ENCODE measurements at places on chromosomes 12 and 14.

DNA sequence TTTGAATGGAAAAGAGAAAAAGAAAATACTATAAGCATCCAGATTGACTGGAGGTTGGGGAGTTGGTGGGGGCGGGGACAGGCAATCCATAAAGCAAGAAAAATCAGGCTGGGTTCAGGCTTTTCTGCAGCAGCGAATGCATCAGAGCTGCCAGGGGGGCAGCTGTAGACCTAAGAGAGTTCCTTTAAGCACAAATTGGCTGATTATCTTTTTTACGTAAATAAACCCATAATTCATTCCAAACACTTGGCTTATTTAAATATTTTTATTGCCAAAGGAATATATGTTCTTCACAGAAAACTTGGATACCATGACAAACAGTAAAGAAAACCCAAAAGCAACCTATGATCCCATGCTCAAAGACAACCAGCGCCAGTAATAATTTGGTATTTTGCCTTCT is 10.2 kb downstream of the BDKRB2 start:
- no peak for DNase-seq

DNA sequence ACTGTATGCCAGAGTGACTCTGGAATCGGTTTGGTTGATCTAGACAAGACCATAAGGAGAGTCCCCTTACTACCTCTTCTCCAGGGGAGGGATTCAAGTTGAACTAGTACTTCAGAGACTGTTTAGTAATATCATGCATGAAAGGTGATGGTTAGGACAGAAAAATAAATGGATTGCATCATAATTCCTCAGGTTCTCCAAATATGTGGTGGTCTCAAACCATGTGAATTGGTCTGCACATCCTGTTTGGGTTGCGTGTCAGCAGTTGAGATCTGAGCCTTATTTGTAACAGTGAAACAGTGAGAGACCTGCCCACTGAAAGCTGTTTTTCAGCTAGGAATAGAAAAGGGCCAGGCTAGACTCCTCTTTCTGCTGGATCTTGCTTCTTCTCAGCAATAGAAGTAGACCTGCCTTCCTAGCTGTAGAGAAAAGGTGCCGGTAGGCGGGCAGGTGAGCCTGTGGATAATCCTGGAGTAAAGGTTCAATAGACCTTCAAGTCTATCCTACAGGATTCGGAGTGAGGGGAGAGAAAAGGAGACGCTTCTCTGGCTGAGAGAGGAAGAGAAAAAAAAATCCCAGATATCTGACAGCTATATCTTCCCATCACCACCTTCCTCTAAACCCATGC is 258.5 kb upstream of the E2F7 start:
- DNase-seq, result no peak

- no peak for DNase-seq
These were observed 133.0 kb downstream of the CPNE8 start for GRCh38 chr12:38772437-38772836.

DNA sequence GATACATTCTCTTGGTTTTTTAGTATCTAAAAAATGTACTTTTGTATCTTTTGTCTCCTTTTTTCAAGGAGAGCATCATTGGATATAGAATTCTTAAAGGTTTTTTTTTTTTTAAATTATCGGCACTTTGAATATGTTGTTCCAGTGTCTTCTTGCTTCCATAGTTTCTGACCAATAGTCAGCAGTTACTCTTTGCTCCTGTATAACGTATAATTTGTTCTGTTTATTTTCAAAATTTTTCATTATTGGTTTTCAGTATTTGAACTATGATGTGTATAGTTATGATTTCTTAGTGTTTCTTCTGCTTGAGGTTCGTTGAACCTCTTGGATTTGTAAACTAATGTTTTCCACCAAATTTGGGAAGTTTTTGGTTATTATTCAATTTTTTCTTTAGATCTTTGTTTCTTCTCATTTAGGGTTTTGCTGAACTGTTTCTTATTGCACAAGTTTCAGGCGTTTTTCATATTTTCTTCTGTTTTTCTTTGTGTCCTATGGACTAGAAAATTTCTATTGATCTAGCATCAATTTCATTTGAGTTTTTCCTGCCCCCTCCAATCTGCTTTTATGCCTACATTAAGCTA is 93.9 kb downstream of the PLBD1 start:
- DNase-seq, result no peak

GRCh38 chr14:43894534-43894933 is 612.5 kb downstream of the FSCB start:
- no peak for DNase-seq

DNA sequence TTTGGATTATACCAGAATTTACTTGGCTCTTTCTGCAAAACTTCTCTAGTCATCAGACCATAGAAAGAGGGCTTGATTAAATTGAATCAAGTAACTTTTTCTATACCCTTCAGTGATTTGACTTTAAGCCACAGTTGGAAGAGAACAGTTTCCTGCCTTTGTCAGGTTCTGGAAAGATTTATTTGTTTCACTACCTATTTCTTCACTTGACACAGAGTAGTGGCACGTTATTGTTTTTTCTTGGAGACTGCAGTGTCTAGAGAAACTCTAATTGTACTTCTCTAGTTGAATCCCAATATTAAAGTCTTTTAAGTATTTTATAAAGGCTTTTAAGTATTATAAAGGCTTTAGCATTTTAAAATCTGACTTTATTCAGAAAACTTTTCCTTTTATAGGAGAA is 138.1 kb downstream of the TMEM117 start:
- no peak for DNase-seq

DNA sequence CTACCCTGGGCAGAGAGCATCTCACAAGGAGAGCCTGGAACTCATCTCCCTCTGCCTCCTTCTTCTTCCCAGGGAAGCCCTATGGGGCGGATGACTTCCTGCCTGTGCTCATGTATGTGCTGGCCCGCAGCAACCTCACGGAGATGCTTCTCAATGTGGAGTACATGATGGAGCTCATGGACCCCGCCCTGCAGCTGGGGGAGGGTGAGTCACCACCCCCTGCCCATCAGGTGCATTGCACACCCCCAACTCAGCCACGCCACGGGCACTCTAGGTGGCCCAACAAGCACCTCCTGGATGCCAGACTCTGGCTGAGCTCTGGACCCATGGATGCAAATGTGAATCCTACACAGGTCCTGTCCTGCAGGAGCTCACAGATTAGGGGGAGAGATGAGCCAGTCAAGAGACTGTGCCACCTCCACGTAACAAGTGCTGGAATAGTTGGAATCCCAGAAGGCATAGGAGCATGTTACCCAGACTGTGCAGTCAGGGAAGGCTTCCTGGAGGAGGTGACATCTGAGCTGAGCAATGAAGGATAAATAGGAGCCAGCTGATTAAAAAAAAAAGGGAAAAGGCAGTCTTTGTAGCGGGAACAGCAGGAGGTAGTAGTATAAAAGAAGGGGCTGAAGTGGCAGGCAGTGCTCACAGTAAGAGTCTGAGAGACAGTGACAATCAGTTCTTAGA is 71.9 kb downstream of the LGMN start:
- no peak for DNase-seq

DNA sequence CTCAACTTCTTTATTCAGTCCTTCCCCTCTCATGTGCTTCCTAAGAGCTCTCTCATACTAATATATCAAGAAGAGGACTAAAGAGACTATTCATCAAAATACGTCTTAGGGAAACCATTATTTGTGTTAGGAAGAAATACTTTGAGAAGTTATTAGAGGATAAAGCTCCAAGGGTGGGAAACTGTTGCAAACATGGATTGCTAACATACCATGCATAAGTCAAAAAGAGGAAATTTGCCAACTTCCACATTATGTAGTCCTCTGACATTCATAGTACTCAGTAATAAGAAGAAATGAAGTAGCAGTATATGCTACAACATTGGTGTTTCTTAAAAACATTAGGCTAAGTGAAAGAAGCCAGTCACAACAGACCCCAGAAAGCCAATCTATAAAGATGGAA is 128.8 kb upstream of the CLEC14A start:
- DNase-seq, result no peak

- no peak for DNase-seq
These were observed 1.3 kb downstream of the CDK4 start for GRCh38 chr12:57750561-57751431.

DNA sequence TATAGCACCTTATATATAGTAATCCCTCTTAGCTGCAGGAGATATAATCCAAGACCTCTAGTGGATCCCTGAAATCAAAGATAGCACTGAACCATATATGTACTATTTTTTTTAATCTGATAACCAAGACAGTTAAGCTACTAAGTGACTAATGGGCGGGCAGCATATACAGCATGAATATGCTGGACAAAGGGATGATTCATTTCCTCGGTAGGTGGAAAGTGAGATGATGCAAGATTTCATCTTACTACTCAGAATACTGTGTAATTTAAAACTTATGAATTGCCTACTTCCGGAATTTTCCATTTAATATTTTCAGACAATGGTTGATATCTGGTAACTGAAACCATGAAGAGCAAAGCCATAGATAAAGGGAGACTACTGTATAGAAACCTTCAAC is 36.2 kb downstream of the PRMT8 start:
- peak; percentile 74 for DNase-seq

- no peak for DNase-seq
These were observed 87.0 kb downstream of the DNAI7 start for GRCh38 chr12:25107920-25108319.

DNA sequence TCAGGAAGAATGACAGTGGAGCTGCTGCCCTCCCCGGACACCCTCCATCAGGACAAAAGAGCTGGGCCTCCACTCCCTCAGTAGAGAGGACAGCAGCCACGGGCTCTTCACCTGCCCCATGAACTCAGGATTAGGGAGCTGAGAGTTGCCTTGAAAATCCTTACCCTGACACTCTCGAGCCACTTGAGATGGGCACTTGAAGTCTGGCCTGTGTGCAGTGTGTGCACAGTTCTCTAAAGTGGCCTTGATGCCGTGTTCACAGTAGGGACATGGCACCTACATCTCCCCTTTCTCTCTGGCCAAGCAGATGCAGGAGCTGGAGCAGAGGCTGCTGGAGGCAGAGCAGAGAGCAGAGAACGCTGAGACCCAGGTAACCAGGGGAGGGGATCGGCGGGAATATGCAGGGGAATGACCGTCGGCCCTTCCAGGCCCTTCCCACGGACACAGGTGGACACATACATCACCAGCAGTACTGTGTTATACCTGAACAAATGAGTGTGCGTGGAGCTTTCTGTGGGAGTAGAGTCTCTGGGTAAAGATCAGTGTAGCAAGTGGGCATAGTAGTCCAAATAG is 22.5 kb downstream of the PLEKHH1 start:
- DNase-seq, result no peak

DNA sequence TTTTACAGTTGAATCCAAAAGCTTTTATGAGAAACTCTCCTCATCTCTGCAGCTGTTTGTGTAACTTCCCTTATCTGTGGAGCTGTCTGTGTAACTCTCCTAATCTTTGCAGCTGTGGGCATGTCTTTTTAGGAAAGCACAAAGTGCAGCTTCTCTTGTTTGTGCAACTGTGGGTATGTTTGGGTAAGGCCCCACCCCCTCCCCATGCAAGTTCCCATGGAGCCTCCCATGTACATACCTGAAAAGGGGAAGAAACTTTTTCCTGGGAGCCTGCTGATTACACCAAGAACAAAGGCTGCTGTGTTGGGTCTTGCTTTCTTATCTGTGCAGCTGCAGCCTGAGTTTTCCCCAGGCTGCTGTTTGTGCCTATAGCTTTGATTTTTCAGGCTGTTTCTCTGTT is 42.7 kb upstream of the CDKN3 start:
- no peak for DNase-seq

- no peak for DNase-seq
These were observed 13.0 kb upstream of the PYGL start for GRCh38 chr14:50957296-50957695.

GRCh38 chr14:53538316-53538881 is 385.3 kb upstream of the DDHD1 start:
- no peak for DNase-seq

GRCh38 chr12:42985506-42985905 is 396.0 kb upstream of the PRICKLE1 start:
- no peak for DNase-seq

- no peak for DNase-seq
These were observed 35.1 kb upstream of the RPL10L start for GRCh38 chr14:46686652-46687051.

- DNase-seq, result peak; percentile 97
These were observed 45.0 kb upstream of the OR6J1 start for GRCh38 chr14:22689199-22689598.

DNA sequence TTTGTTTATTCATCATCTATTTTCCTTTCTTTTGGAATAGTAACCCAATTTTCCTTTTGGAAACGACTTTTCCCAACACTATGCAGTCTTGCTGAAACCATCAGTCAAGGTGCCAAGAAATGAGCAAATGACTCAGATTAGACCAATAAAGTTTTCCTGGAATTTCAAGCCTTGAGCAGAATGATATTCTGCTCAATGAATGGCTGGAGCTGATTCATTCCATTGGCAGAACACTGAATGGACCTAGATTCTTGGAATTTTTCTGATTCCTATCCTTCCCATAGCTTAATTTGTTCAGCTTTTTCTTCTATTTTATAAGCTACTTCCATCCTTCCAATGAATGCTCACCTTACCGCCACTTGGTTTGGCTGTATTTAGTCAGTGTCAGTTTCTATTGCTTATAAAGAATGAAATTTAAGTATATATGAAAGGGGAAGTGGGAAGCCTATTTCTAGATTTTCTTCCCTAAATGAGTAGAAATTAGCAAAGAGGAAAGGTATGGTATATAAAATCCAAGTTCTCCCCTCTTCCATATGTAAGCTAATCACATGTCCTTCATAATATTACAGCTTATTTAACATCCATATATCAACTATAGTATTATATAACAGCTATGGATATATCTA is 89.0 kb downstream of the C14orf39 start:
- DNase-seq, result peak; percentile 15

DNA sequence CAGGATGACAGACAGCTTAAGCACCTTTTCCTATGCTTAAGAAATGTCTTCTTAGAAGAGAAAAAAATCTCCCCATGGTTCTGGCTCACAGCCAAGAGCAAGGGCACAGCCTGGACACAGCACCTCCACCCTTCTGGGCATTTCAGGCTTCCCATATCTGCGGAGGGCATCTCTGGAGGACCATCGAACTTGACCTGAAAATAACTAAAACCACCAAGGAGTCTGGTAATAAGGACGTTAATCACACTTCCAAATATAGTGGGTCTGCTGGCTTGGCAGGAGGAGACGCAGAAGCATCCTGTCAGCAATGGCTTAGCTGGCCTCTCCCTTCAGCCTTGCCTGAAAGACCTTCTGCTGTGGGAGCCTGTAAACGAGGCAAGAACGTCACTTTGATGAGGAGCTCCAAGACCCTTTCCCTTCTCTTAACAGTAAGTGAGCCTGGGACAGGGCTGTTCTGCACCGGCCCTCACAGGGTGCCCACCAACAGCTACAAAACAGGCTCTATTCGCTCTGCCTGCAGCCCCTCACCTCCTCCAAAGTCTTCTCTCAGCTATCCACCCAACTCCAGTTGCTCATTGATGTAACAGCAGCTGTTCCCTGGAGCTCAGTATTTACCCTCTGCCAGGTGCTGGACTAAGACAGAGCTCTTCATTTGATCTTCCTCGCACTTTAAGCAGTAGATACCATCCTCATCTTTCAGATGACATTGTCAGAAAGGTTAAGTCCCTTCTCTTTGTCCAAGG is 13.2 kb downstream of the SETD3 start:
- DNase-seq, result no peak

DNA sequence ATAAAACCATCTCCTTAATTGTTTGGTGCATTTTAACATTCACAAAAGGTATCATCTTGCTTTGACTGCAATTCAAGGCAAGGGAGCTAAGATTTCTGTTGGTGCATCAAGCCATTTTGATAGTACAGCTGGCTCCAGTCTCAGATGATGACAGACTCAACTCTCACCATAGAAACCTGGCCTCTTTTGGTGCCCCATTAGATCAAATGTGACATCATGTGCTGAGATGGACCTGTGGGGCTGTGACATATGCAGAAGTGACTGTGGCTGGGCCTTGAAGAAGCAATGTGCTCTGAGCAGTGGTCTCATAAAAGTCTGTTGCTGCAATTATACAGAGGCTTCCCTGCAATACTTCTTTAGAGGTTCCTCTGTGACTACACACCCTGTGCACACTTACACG is 88.4 kb downstream of the SLC2A13 start:
- no peak for DNase-seq

All from HS-27A (cell line).